ENCODE measurements at places on chromosomes 16 and 17.
A peak's percentile ranks its signal among the peaks of the same experiment; 100 is the strongest.

- DNase-seq = no peak
Observed at GRCh38 chr16:80554033-80554432, 13.2 kb downstream of the DYNLRB2 start.

DNA sequence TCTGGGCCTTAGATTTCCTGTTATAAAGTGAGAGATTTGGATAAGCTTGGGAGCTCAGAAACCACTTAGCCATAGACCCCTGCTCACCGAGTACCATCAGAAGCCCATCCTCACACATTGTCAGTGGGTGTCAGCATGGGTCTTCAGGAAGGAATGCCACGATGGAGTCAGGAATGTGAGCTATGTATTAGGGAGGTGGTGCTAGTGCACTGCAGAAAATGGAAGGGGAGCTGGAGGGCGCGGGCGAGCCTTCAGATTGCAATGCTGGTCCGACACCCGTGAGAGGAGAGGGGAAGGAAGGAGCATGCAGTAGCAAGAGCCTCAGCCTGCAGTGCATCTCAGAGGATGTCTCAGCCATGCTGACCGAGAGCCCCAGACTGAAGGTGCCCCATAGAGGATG lies 294.5 kb downstream of the FOXL1 start:
- DNase-seq = no peak

DNA sequence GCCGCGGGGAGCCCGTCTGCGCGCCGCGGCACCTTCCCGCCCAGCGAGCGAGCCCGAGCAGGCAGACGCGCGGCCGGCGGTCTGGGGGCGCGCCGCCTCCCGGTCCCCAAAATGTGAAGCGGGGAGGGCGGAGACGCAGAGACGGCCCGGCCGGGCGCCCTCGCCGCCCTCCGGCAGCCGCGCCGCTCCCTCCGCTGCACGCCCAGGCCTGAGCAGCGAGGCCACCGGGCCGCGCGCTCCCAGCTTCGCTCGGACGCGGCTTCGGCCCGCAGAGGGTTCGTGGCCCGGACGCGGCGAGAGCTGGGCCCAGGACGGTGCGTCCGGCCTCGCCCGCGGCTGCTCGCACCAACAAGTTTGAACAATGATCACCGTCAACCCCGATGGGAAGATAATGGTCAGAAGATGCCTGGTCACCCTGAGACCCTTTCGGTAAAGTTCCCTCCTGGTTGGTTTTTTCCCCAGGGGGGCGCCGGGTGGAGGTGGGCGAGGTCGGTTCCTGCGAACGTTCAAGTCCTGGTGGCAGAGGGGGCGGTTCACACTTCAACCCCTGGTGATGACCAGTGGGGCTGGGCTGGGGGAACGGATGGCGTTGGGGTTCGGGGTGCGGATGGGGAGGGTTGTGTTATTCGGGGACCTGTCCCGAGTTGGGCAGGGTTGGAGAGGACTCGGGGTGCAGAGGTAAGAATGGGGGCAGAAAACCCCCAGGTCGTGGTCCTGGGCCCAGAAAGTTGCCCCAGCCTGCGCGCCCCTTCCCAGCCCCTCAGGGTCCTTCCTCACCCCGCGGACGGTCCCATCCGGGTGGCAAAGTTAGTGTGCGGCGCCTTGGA lies 678 bp downstream of the MGAT5B start:
- no peak for DNase-seq

DNA sequence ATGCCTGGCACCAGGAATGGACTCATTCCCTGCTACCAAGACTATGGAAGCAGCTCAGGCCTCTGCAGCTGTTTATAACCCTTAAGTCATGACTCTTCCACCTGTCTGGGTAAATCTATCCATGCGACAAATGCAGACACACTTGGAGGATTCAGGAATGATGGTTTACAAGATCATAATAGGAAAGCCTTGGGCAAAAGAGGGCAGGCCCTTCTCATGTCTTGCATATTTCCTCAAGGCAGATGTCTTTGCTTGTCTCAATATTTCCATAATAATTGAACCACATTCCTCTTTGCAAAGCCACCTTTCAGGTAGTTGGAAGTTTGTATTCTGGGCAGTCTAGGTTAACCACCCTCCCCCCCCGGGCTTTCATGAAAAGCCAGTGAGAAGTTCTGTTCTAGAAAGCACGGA lies 884 bp upstream of the JPT1 start:
- DNase-seq = no peak

GRCh38 chr17:12974005-12974531 lies 43.8 kb downstream of the ELAC2 start:
- no peak for DNase-seq

GRCh38 chr16:67299269-67299668 lies 19.9 kb downstream of the PLEKHG4 start:
- DNase-seq = no peak

DNA sequence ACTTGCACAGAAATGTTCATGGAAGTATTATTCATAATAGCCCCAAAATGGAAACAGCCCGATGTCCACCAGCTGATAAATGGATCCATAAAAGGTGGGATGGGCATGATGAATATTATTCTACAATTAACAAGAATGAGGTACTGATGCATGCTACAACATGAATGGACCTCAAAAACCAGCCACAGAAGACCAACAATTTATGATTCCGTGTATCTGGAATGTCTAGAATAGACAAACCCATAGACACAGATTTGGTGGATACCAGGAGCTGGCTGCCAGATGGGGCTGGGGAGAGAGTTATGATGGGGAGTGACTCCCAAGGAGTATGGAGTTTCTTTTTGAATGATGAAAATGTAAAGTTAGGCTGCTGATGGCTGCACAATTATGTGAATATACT lies 10.8 kb upstream of the NAGLU start:
- no peak for DNase-seq

DNA sequence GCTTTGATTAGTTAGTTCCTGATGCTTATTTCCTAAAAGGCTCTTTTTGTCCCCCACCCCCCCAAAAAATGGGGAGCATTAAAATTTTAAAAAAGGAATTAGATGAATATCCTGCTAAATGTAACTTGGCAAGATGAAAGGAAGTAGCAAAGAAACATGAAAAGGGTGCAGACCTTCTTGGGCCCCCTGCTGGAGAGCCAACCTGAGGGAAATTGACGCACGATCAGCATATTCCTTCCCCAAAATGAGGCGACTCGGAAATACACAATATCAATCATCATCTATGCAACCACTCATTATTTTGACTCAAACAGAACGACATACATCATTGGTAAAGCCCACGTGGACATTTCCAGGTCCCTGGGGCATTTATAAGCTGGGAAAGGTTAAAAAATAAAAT lies 59.7 kb downstream of the GRIN2A start:
- no peak for DNase-seq

GRCh38 chr16:26175944-26176343 lies 484.2 kb downstream of the HS3ST4 start:
- DNase-seq = no peak

- no peak for DNase-seq
Observed at GRCh38 chr16:23317266-23317661, 15.2 kb downstream of the SCNN1B start.

DNA sequence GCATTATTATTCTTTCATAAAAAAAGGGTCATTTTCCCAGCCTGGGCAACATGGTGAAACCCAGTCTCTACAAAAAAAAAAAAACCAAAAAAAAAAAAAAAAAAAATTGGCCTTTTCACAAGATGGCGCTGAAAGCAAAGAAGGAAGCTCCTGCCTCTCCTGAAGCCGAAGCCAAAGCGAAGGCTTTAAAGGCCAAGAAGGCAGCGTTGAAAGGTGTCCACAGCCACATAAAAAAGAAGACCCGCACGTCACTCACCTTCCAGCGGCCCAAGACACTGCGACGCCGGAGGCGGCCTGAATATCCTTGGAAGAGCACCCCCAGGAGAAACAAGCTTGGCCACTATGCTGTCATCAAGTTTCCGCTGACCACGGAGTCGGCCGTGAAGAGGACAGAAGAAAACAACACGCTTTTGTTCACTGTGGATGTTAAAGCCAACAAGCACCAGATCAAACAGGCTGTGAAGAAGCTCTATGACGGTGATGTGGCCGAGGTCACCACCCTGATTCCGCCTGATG lies 4.9 kb upstream of the PGAP6 start:
- peak; percentile 58 for DNase-seq

DNA sequence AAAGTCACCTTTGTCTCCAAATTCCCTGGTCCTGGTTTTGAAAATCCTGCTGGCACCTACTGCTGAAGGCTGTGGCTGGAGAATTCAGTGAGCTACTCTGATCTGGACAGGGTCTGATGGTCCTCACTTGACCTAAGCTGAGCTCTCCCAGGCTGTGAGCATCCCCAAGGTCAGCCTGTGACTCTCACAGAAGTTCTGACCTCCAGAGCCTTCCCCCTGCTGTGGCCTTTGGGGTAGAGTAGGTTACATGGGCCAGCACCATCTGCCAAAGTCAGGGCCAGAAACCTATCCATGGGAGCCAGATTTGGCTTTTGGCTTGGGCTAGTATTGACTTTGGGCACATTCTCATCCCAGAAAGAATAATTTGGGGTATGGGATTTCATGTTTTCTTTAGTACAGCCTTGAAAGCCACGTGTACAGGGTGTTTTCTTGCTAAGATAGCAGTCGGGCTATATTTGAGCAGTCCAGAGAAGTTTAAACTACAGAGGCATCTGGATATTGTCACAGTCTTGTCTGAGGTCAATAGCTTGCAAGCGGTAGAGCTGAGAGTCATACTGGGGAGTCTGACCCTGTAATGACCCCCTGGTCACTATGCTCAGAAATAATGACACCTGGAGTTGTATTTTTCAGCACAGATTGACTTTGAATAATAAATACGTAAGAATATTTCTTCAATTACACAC lies 6.2 kb upstream of the AGRP start:
- no peak for DNase-seq

DNA sequence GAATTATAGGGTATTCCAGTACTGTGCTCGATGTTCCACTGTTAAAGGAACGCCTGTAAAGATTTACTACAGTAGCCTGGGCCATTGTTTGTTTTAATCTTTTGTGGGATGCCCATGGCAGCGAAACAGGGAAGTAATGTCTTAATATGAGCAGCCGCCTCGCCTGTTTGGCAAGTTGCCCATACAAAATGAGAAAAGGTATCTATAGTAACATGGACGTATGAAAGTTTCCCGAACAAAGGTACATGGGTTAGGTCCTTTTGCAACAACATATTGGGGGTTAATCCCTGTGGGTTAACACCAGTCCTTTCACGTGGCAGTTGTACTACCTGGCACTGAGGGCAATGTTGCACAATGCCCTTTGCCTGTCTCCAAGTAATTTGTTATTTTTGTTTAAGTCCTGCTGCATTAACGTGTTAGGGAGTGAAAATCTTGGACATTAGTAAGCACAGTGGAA lies 21.1 kb upstream of the TMC5 start:
- no peak for DNase-seq

- DNase-seq = no peak
Observed at GRCh38 chr16:28321700-28322411, 29.5 kb downstream of the SBK1 start.

- DNase-seq = no peak
Observed at GRCh38 chr16:85435286-85435685, 177.8 kb upstream of the GSE1 start.

GRCh38 chr16:55264949-55265348 lies 59.1 kb upstream of the IRX6 start:
- DNase-seq = no peak

GRCh38 chr17:51245535-51245934 lies 14.3 kb downstream of the MBTD1 start:
- DNase-seq = no peak

DNA sequence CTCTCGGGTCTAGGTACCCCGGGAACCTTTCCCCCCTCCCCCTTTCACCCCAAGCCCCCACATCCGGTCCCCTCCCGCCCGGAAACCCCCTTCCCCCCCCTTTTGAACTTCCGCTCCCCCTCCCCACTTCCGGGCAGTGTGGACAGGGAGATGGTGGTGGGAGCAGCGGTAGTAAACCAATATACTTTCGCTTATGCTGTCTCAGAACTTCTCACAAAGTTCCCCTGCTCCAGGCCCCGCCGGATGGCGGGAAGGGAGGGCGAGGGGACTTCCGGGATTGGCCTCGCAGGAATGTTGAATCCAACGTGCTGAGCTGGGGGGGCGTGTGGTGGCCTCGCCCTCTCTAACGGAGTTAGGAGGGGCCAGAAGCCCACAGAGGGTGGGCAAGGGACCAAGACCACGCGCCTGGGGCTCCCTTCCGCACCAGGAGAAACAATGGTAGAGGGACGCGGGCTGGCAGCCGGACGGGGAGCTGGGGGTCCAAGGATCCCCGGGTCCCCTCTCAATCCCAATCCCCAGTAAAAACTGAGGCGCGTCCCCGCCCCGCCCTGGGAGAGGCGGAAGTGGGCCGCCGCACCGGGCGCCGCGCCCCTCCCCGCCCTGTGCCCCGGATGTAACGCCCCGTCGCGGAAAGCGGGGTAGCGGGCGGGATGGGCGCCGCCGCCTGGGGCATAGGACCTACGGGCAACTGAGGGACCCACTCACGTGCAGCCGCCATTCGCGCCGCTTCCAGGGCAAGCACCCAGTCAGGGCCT lies 742 bp downstream of the PFN1 start:
- peak; percentile 58 for DNase-seq

DNA sequence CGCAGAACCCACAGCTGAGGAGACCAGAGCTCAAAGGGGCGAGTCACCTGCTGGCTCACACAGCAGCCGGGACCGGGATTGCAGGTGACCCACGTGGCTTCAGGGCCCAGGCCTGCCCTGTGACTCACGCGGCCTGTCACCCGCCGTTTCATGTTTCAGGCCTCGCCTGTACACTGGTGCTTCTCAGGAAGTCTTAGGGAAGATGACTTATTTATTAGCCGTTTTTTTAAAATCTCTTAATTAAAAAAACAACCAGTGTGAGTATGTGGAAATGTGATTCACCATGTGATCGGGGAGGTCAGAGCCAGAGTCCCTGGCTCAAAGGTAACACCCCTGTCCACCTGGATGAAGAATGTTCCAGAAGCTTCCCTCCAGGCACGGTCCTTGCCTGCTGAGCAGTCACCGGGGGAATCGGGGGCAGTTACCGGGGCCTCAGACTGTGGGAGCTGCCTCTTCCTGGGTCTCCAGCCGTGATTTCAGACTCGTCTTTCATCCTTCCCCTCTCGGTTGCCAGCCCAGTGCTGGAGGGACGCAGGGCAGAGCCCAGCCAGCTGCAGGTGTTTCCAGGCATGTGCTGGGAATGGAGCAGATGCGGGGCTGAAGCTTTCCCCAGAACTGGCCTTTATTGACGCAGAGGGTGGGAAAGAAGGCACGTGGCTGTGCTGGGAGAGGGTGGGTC lies 49.3 kb downstream of the CMIP start:
- no peak for DNase-seq

- DNase-seq = no peak
Observed at GRCh38 chr17:36576793-36577192, 14.9 kb upstream of the DHRS11 start.

DNA sequence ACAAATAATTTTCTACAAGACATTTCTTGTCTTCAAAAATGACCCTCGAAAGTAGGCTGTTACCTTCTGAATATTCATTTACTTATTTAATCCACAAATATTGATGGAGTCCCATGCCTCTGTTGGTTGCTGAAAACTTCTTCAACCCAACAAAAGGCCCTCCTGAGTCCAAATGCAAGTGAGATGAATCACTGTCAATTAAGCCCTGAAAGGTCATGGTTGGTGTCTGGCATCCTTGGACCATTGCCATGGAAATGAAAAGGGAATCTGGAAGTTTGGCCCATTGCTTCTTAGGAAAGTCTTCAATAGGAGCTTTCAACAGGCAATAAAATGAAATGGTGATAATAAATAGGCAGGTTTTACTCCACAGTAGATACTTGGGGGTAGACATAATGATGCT lies 364.7 kb upstream of the DYNLRB2 start:
- no peak for DNase-seq

- DNase-seq = no peak
Observed at GRCh38 chr16:845351-845745, 44.8 kb upstream of the GNG13 start.

- DNase-seq = no peak
Observed at GRCh38 chr16:67995423-67995822, 3.9 kb downstream of the DPEP2 start.

GRCh38 chr17:4610656-4611055 lies 26.3 kb downstream of the SMTNL2 start:
- no peak for DNase-seq

GRCh38 chr16:75927810-75928209 lies 201.5 kb upstream of the CPHXL start:
- no peak for DNase-seq
